ENCODE measurements at places on chromosomes 5 and 9.
A peak's percentile ranks its signal among the peaks of the same experiment; 100 is the strongest.

GRCh38 chr9:76424491-76424890 lies 30.3 kb upstream of the RFK start:
- DNase-seq, result no peak

DNA sequence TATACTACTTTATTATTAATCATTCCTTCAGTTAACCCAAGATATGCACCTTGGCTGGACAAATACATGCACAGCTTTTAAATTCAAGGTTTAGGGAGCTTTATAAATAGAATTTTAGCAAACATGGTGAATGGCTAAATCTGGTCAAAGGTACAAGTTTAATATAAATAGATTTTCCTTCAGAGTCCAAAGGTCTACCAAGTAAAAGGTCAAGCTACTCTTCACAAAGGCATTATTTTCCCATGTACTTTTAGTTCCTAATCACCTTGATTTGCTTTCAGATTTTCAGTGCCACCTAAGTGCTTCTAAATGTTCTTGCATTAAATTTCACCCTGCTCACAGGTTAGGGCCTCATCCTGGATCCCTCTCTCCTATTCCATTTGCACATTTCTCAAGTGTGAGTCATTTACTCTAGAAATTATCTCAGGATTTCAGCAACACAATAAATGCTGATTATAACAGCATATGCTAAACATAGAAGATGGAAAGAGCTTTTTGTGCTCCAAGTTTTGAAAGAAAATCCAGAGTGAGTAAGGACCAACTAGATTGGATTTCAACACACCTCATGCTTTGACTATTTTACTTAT lies 459.4 kb upstream of the ITGA1 start:
- no peak for DNase-seq

- DNase-seq, result no peak
These were observed 481.9 kb downstream of the CTNND2 start for GRCh38 chr5:11422342-11422741.

DNA sequence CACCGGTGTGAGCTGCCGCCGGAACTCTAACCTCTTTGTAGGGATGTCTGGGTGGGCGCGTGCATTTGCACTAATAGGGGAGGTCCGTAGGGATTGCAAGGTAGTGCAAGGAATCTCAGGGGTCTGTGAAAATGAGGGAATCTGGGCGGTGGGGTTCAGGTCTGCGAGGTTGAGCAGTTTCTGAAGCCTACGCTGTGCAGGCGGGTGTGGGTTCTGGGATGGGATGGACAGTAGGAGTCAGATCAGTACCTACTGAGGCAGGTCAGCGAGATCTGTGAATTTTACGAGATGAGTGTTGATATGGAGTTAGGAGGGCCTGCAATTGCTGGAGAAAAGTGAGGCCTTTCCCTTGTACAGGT lies 856 bp upstream of the ATOSB start:
- DNase-seq, result no peak

GRCh38 chr9:120924698-120925534 lies 1.7 kb downstream of the TRAF1 start:
- no peak for DNase-seq

- no peak for DNase-seq
These were observed 47.1 kb upstream of the POU4F3 start for GRCh38 chr5:146291421-146292074.

DNA sequence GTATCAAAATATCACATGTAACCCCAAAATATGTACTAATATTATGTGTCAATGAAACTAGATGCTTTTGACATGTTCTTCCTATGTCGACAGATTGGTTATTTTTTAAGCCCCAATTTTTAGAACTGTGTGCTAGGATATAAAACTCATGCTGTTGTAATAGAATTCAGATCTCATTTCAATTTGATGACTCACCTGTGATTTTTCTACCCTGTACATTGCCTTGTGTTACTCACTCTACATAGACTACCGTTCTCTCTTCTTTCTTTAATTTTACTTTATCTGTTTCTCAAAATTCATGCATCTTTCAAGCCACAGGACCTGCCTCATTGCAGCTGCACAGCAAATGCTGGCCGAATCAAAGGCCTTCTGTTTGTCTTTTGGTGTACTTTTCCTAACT lies 284.5 kb downstream of the MAT2B start:
- no peak for DNase-seq

GRCh38 chr5:170632985-170633234 lies 129.1 kb downstream of the KCNIP1 start:
- DNase-seq, result no peak

DNA sequence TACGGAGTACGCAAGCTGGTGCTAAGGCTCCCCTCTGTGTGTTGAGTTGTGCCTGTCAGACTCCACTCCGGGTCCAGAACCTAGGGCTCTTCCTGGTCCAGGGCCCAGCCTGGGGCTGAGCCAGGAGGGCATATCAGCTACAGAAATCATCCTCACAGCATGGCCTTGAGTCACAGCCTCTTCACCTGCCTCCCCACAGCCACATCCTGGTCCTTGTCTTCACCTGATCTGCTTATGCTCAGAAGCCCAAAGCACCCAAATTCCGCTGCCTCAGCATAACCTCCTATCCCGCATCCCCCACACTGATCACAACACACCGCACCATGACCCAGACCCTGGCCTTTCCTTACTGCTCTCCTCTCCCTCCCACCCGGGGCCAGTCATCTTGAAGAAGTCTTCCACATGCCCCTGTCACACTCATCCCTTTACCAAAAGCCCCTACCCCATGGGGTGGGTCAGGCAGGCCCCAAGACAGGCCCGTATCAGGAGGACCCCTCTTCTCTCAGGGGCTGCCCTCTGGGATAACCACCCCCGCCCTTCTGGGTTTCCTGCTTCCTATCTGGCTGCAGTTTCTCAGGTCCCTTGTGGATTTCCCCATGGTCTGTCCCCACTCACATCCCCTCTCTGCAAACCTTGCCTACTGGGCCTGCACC lies 1.3 kb upstream of the IL3 start:
- no peak for DNase-seq

DNA sequence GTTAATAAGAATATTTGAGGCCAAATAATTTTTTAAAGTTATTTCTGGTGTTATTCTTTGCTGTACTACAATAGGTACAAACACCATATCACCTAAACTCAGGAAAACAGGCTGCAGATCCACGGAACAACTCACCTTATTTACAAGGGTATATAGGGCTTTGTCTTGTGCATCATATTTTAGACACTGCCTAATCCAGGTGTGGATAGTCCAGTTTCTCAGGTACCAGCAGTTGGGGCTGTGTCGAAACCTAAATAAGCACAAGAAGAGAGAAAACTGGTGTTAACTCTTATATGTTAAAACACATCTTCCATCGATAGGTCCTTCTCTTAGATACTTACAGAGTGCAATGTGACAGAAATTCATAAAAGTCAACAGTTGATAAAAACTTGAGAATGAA lies 82.2 kb downstream of the MRPS27 start:
- no peak for DNase-seq

DNA sequence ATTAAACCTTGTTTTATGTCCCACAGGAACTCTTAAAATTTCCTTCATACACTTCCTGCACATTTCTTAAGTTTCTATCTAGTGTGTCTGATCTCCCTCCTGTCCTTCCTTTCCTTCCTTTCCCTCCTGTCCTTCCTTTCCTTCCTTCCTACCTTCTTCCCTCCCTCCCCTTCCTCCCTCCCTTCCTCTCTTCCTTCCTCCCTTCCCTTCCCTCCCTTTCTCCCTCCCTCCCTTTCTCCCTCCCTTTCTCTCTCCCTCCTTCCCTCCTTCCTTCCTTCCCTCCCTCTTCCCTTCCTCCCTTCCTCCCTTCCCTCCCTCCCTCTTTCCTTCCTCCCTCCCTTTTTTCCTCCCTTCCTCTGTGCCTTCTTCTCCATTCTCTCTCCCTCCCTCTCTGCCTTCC lies 414.9 kb downstream of the ENC1 start:
- DNase-seq, result no peak

DNA sequence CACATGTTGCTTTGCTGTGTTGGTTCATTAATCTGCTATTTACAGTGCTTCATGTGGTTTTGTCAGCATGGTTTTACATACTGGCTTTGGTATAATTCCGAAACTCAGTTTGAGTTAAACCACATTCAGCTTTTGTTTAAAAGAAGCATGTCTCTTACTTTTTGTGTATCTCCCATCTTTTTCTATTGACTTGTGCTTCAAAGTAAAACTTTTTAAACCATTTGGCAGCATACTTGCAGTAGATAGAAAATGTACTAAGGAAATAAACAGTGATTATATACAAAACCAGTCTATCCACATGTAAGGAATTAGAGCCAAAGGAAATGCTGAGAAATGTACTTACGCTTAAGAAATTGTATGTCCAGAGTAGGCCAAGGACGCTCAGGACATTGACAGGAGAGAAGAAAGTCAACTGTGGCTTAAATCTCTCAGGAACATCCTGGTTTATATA lies 286.9 kb downstream of the ARHGEF28 start:
- DNase-seq, result no peak

GRCh38 chr9:34409154-34409553 lies 32.5 kb upstream of the MYORG start:
- DNase-seq, result no peak

- DNase-seq, result no peak
These were observed 9.4 kb downstream of the FLT4 start for GRCh38 chr5:180639741-180640610.

- DNase-seq, result no peak
These were observed 26.2 kb downstream of the RASGRF2 start for GRCh38 chr5:80986382-80986781.

DNA sequence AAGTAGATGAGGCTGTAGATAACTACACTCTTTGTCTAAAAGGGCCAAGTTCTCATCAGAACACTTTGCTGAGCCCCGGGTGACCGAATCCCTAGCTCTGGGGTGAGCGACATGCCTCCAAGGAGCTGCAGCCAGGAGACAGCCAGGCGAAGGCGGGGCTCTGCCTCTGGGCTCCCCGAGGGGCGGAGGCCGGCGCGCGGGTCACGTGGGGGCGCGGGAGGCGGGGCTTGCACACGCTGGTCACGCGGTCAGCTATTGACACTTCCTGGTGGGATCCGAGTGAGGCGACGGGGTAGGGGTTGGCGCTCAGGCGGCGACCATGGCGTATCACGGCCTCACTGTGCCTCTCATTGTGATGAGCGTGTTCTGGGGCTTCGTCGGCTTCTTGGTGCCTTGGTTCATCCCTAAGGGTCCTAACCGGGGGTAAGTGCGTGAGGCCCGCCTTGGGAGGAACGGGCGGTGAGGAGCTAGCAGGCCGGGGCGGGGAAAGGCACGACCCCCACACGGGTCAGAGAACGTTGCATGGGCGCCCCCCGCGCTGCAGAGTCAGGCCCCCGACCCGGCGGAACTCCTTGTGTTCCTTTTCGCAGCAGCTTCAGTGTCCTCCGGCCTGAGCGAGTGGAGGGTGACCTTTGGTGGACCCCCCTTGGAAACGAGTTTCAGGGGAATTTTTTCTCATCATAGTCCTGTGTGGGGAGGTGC lies at the start of gene ATP6V0E1:
ATP6V0E1 (plus strand) TSS at position 230 of the 702 bp plus-strand sequence; CDS start at position 320, 90 bp downstream.
- peak; percentile 92 for DNase-seq

DNA sequence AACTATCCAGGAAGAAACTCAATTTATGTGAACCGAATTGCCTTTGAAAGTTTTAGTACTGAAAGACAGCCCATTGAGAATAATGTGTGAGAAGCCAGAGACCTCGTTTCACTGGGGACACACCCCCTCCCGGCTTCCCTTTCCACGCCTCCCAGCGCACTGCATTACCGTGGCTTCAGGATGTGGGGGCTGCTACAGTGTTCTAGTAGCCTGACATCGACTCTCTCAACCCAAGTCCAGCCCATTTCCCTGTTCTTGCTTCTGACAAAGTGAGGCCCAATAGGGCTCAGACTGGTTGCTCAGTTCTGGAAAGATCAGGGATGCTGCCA lies 3.5 kb downstream of the PAX5 start:
- no peak for DNase-seq

DNA sequence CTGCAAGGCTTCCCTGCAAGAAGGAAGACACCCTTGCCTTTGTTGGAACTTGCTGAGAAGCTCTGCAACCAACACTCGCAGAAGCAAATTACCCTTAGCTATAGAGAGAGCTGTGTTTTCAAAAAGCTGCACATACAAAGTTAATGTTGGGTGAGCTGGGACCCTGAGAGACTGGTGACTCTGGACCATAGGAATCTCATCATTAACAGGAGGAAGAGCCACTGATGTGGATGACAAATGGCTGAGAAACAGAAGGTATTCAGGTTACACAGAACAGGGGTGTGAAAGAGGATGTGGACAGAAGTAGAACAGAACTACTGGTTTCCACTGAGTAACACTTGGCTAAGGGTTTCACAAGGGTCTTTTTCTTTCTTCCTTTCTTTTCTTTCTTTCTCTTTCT lies 493.5 kb downstream of the IRX1 start:
- no peak for DNase-seq

- no peak for DNase-seq
These were observed 403.4 kb downstream of the MAN2A1 start for GRCh38 chr5:110092955-110093785.

DNA sequence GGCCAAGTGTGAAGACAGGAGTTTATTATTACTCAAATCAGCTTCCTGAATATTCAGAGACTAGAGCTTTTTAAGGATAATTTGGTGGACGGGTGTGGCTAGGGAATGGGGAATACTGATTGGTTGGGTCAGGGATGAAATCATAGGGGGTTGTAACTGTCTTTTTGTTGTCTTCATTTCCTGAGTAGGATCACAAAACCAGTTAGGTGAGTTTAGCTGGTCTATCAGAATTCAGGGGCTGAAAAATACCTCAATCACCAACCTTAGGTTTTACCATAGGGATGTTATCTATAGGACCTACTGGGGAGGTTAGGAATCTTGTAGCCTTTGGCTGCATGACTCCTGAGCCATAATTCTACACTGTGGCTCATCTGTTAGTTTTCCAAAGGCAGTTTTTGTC lies 235.8 kb downstream of the YTHDC2 start:
- DNase-seq, result no peak

DNA sequence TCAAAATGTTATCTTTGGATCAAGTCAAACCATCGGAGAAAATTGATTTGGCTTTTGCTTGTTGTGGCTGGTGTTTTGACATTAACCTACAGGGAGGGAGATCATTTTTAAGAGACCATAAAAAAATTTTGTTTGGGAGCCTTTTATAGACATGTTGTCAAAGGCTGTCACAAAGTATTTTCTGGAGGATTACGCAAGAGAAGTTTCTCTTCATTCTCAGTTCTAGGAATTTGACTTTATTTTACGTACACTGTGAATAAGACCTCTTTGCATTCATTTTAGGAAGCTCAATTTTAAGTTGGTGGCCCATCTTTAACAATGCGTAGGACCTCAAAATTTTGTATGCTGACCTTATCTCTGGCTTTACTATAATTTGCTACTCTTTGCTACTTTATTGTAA lies 50.2 kb upstream of the SLC44A1 start:
- DNase-seq, result no peak

DNA sequence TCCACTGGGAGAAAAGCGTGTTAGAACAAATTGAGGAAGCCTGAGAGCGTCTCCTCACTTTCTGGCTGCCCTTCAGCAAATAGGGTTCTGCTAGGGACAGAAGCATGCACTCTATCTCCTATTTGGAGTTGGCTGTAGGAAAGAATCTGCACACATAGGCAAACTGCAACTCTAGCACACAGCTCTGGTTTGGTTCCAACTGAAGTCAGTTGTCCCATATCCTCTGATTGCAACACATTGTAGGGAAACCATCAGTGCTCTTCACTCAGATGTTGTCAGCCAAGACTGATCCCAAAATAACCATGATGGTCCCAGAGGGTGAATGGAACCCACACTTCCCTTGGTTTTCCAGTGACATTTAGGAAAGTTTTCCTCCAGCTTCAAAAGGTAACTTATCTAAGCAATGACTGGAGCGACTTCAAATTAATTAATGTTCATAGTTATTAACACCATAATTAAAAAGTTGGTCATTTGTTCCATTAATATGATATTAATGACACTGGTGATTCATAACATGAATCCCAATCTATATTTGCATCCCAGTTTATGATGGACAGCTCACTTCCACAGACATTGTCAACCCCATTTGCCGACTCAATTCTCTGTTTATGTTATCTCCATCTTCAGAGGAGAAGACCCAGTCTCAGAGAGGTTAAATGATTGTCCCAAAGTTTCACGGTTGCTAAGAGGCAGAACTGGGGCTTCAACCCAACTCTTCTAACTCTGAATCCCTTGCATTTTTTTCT lies 136.7 kb upstream of the ZNF462 start:
- no peak for DNase-seq

Measured in GOT3 (cell line).